ENCODE measurements at places on chromosomes 3 and 15.

GRCh38 chr3:46087871-46088270 lies 60.6 kb upstream of the XCR1 start:
- DNase-seq = no peak

GRCh38 chr15:92014281-92015030 lies 160.9 kb downstream of the SLCO3A1 start:
- DNase-seq = no peak

GRCh38 chr3:195163719-195164572 lies 107.0 kb downstream of the XXYLT1 start:
- DNase-seq = no peak

DNA sequence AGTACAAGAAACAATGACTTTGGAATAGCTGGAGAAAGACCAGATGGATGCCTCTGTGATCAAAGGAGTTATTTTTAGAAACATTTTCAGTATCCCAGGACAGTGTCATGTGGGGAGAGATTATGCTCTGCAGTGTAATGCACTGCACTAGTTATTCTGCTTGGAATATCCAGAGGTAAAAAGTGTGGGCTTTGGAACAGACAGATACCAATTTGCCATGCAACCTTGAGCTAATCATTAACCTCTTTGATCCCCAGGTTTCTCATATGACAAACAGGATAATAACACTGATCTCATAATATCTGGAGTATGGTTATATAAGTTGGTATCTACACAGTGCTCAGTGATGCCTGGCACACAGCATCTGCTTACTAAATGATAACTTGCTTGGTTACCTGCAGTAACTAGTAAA lies 12.2 kb upstream of the SLC7A14 start:
- DNase-seq = no peak

- DNase-seq = no peak
Measured at GRCh38 chr3:16400106-16400931, 113.2 kb downstream of the RFTN1 start.

- no peak for DNase-seq
Measured at GRCh38 chr3:162719684-162720341, 1223.2 kb downstream of the OTOL1 start.

- no peak for DNase-seq
Measured at GRCh38 chr15:67085818-67086636, 20.6 kb downstream of the SMAD3 start.

DNA sequence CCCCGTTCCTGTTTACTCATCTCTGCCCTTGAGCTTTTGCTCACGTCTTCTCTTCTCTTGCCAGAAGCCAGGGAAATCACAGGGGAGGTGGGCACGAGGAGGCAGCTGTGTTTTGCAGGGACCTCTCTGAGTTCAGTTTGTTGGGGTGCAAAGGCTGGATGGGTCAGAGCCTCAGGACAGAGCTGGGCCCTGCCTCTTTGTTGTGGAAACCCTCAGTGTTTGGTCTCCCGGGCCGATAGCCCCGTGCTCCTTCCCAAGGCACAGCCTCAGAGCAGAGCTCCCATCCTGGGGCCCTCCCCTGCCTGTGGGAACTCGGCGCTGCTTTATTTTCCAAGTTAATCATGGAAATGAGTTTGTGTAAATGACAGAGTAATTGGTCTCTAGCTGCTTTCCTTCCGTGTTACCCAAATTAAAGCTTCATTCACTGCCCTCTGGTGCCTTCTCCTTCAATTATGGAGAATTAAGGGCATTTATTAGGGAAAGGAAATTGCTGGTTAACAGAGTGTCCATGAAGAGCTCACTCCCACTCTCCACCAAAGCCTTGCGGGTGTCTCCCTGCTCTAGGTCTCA lies 40.9 kb downstream of the BDH1 start:
- no peak for DNase-seq

GRCh38 chr3:43288366-43288765 lies 2.0 kb downstream of the SNRK start:
- no peak for DNase-seq

- no peak for DNase-seq
Measured at GRCh38 chr15:86568378-86568777, 488.7 kb downstream of the AGBL1 start.

Measured in sciatic nerve (tissue), 2 donors.